ENCODE measurements at places on chromosomes 4 and X.

GRCh38 chr4:38925492-38926413 lies 58.1 kb downstream of the FAM114A1 start:
- peak; percentile 16 for DNase-seq

DNA sequence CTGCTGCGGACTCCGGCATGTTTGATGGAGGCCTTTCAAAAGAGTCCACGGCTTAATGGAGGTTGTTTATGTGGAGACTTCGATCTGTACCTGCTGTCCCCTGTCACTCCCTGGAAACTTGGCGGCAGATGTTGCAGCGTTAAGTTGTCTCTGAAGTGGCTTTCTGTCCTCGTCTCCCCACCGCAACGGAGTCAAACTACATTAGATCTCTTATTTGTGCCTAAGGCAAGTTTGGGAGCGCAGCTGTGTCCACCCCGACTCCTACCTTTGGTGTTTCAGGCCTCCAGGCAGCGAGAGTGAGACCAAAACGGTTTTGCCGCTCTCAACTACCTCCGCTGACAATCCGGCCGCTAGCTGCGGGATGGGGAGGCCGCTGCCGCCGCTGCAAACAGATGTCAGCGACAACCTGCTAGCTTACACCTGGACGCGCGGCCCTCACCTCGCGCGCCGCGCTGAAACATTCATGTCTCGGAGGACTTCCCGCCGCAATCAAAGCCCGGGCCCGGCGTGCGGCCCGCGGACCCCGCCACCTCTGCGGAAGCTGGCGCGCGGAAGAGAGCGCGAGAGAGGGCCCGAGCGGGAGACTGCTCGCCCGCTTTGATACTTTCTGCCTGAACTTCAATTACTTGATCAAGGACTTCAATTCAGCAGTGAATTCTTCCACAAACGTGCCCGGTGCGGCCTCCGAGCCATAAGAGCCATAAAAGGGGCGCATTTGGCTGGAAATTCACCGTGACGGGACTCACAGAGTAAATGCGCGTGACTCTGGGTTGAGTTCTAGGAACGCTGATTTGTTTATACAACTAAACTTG lies 108.4 kb downstream of the ANTXR2 start:
- no peak for DNase-seq

DNA sequence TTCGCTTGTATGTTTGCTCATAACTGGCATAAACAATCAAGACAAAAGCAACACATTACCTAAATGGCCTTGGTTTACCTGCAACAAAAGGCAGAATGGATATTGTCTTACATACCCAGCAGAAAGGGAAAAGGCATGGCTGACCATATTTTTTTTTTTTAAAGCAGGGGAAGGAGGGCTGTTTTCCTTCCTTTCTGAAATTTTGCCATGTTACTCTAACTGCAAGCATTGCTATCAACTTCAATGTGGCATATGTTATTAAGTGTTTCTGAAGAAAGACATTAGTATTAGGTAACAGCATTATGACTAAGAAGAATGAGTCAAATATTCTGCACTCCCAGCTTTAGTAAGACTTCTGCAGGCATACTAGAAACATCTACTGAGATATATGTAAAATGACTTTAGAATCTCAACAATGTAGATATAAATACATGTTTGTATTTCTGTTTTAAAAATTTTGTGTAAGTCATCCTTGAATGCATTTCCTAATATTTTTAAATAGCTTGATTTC lies 512.6 kb upstream of the FAM241A start:
- no peak for DNase-seq

DNA sequence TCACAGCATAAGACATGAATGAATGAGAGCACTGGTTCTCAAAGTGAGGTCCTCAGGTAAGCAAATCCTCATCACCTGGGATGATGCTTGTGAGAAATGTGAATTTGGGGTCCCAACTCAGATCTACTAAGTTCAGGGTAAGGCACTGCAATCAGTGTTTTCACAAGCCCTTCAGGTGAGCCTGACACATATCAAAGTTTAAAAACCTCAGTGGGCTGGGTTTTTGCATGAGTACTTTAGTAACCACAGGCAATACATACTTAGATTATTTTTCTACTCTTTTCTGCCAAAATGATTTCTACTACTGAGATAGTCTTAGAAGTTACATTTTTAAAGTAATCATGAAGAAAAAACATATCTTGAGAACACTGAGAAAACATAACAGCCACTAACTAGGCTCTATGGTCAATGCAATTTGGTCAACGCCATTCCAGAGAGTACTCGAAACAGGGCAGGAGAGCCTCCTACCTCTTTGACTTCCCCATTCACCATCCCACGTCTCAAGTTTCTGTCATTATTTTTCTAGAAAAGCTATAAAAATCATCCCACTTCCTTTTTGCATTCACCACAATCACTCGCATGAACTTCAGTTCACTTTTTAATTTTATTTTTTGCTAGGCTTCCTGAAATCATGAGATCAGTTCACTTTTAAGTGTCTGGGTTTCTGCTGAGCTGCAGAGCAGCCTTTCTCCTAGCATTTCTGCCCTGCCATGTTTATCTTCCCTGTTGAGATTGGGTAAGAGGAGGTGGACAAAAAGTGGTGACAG lies 73.8 kb downstream of the MFAP3L start:
- no peak for DNase-seq

- no peak for DNase-seq
Measured at GRCh38 chrX:81202456-81202819, 536 bp downstream of the SH3BGRL start.

- no peak for DNase-seq
Measured at GRCh38 chr4:95158626-95159025, 390.1 kb downstream of the UNC5C start.

DNA sequence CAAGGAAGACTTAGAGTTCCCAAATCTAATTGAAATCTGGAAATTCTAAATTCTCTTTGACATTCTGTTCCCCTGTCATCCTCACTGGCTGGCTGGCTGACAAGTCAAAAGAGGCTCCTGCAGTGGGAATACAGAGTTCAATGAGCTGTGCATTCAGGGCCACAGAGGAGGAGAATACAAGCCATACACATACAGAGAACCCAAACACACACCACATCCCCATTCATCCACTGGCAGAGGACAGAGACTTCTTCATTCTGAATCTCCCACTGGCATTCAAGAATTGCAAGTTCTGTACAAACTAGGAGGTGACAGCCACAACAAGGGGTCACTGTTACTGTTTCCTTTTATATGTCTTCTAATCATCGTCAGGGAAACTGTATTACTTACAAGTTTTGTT lies 49.7 kb downstream of the SAT1 start:
- no peak for DNase-seq

GRCh38 chrX:13147733-13148132 lies 103.3 kb upstream of the FAM9C start:
- no peak for DNase-seq

- DNase-seq: no peak
Measured at GRCh38 chrX:154802947-154803346, 2.3 kb downstream of the MPP1 start.

DNA sequence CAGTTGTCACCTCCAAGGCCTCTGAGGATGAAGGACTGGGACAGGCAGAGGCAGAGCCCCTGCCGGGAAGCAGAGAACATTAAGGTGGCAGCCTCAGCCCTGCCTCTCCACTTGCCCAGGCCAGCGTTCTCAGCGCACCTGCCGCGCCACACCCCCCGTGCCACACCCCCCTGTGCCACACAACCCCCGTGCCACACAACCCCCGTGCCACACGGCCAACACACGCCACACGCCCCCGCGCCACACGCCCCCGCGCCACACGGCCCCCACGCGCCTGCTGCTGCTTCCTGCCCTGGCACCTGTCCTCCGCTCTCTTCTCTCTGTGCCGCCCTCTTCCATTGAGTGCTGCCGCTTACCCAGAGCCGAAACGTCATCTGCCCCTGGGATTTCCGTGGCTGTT lies 58.0 kb upstream of the ZFP42 start:
- DNase-seq: no peak

- no peak for DNase-seq
Measured at GRCh38 chr4:38889143-38889542, 21.5 kb downstream of the FAM114A1 start.

DNA sequence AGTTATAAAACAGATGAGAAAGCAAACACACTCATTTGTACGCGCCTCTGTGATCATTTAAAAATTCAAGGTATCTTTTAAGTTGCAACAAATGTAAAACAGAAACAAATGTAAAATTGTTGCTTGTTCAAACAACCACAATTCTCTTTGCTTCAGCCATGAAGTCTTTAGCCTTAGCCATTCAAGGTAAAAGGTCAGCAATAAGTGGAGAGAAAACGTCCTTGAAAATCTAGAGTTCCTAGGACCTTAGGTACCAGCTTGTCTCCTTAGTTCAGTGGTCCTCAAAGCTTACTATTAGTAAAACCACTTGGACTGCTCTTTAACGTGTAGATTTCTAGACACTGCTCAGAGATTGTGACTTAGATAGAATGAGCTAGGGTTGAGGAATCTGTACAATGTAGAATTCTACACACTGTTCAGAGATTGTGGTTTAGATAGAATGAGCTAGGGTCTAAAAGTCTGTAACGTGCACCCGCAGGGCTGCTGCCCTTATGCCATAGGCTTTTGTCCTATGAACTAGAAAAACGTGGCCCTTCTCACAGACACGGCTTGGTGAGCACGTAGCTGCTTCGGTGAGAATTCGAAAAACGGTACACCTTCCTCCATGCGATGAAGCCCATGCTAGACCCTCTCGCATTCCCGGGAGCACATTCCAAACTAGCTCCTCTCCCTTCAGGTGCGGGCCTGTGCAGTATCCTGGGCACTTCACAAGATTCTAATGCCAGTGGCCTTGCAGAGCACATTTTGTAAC lies 1.7 kb downstream of the PLAC8 start:
- DNase-seq: no peak

All from NCI-H1092 treated with DMSO at 0.1 percent for 48 hours (cell line).